Heart right ventricle (tissue), 16 donors: ENCODE measurements at places on chromosomes 3 and 15. TPM values are rescaled to one million over a fixed set of nuclear protein-coding genes. Genes with fewer than 3 reads are reported as not detected.

DNA sequence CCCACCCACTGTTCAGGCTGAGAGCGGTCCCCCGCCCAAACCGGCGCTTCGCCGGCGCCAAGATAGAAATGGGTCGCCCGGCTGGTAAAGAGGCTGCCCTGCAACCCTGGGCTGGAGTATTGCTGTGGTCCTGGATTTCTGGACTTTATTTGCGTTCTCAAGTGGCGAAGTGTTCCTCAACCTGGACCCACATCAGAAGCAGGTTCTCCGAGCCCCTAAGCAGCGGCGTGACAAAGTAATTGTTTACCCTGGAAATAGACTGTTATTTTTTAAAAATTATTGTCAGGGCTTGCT lies 481 bp upstream of the DYNC1LI1 start:
- DNase-seq = no peak

- DNase-seq = no peak
These were observed 129.3 kb upstream of the UBE2E2 start for GRCh38 chr3:23073724-23074305.

Gene GREM1
- 0.19 TPM for total RNA-seq

Gene MYZAP
- total RNA-seq = 938 TPM

Gene PLSCR5
- total RNA-seq = not detected

GRCh38 chr3:88307666-88308065 lies 157.9 kb downstream of the C3orf38 start:
- no peak for DNase-seq

- no peak for DNase-seq
These were observed 21.6 kb upstream of the DUSP7 start for GRCh38 chr3:52077925-52078324.

DNA sequence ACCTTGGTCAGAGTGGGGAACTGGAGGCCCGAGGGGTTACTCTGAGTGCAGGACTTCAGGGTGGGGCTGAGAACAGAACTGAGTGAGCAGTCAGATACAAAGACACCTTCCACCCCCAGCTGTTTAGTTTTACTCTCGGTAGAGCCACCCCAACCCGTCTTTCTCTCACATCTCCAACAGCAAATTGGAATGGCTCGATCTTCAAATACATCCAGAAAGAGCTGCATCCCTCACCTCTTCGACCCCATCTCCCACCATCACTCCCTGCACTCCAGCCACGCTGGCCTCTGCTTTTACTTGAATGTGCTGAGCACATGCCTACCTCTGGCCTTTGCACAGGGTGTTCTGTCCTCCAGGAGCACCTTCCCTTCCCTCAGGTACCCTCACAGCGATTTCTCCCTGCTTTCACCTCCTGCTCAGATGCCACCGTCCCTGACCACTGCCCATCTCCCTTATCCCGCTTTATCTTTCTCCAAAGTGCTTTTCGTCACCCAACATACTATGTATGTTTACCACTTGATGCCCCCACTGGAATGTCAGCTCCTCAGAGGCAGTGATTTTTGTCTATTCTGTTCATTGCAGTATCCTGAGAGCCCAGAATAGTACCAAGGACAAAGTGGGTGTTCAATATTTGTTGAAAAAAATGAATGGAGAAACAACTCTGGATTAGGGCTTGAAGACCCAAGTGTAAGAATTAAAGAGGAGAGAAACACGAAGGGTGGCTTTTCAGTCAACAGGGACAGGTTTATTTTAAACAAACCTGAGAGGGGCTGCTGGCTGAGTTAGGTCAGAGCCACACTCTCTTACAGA lies 4.4 kb downstream of the CHCHD4 start:
- DNase-seq = no peak

DNA sequence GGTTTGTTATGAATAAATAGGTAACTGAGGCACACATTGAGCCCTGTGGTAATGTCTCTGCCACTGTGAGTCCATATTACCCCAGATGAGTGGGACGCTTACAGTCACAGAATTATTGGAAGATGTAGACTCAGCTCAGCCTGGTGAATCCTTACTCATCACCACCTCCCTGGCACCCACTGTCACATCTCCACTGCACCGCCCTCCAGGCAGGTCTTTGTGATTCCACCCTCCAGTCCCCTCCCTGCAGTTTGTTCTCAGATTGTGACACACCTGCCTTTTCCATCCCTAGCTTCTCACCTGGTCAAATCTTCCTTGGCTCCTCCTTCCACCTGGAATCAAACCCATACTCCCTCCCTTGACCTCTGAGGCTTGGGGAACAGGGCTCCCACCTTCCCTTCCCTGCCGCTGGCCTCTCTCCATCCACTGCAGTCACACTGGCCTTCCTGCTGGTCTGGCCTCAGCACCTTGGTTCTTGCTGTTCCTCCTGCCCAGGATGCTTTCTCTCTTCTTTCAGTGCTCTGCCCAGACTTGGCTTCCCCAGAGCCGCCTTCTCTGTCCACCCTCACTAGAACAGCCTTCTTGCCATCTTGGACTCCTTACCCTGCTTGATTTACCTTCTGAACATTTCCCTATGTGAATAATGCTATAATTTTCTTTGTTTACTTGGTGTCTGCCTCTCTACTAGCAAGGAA lies 9.4 kb downstream of the SLC6A20 start:
- no peak for DNase-seq

- DNase-seq = no peak
These were observed 205.1 kb downstream of the GAP43 start for GRCh38 chr3:115828401-115828800.

DNA sequence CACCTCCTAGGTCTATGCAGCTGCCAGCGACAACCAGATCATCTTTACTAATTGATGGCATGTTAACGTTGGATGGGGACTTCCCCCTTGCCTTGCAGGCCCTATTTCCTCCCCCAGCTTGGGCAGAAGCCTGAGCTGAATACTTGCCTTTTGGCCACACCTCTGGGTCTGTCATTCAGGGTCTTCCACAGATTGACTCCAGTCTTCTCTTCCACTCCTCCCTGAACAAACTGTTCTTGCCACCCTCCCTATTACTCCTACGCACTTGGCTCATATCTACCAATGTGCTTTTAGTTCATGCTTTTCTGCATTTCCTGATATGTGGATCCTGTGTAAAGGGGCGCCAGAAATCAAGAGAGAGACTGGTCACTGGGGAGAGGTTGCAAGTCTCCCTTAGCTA lies 73.5 kb downstream of the DNASE1L3 start:
- no peak for DNase-seq

DNA sequence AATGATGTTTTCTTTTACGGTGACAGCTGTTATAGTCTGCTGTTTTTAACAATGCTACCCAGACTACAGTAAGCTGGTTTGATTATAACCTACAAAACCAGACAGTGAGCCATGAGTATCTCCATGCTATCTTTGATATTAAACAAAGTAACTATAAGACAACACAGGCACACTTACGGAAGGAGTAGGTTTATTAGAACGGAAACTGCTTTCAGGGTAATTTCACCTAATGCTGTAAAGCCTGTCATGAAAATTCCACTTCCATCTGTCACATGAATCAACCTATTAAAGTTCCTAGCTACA lies 33.0 kb downstream of the VPS13C start:
- DNase-seq = no peak

DNA sequence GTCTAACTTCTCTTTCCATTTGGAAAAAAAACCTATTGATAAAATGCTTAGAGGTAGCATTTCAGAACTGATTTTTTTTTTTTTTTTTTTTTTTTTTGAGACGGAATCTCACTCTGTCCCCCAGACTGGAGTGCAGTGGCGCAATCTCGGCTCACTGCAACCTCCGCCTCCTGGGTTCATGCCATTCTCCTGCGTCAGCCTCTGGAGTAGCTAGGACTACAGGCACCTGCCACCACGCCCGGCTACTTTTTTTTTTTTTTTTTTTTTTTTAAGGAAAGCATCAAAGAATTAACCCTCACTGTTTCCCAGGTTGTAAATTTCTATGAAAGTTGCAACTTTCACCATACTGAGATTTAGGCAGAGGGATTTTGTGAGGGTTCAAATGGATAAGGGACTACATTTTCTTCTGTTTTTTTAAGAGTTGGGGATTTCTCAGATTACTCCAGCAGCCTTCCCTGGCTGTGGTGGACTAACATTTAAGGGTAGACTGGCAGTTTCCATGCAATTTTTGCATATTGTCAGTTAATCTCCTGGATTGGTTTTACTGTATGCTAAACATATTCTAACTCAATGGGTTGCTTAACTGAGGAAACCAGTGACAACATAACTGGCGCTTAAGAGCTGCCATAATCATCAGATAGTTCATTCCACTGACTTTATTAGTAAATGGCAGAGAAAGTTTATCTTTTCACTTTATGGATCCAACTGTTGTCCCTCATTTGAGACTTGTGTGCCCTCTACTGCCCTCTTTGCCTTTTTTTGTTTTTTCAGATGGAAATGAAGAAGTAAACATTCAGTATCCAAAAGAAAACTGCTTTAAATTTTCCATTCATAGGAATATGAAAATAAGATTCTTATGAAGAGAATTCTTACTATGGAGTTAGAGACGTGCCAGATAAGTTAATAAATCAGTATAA lies 93.7 kb downstream of the NPTN start:
- DNase-seq = no peak

Gene ZNF860
- total RNA-seq = not detected

DNA sequence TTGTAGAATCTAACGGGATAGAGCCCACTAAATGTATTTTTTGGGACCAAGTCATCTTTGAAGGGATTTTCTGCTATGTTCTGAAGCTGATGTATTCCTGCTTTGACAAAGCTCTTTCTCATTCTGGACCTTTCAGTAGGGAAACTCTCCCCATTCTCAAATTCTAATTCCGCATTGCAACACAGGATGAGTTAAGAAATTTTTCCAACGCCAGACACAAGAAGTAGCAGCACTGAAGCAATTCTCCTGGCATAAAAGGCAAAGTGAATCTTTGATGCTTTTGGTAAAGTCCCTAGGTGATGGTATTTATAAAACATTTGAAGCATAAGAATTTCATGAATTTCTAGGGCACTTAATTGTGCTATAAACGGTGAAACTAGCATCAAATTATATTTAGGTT lies 76.8 kb downstream of the ZPLD1 start:
- no peak for DNase-seq

Gene MEX3B
- total RNA-seq = 2.9 TPM

Gene GOLGA8M
- 2.5 TPM for total RNA-seq

Gene TNFSF10
- total RNA-seq = 21.9 TPM

Gene SMCO1
- total RNA-seq = 46.6 TPM

DNA sequence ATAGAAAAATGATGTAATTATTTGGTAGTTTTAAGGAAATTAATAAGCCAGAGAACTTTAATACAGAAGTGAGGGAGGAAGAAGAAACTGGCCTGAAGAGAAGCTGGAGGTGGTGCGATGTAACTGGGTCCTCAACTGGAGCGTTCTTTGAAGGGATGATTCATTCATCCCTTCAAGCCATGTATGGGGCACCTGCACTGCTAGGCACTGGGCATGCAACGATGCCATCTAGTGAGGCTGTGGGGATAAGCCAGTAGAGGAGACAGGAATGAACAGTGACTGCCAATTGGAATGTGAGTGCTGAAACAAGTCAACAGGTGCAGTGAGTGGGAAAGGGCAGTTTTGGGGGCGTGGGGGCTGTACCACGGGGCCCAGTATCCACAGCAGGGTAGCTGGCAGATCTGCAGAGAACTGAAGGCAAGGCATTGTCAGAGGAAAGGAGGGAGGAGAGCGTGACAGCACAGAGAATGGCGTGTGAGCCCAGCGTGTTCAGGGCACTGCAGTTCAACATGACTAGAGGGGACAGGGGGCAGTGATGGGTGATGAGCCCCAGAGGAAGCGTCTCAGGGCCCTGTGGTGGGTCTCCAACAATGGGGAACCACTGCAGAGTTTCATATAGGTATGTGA lies 3.8 kb upstream of the KIF23 start:
- no peak for DNase-seq

- peak; percentile 42 for DNase-seq
These were observed 51.8 kb upstream of the GATM start for GRCh38 chr15:45429941-45430792.

DNA sequence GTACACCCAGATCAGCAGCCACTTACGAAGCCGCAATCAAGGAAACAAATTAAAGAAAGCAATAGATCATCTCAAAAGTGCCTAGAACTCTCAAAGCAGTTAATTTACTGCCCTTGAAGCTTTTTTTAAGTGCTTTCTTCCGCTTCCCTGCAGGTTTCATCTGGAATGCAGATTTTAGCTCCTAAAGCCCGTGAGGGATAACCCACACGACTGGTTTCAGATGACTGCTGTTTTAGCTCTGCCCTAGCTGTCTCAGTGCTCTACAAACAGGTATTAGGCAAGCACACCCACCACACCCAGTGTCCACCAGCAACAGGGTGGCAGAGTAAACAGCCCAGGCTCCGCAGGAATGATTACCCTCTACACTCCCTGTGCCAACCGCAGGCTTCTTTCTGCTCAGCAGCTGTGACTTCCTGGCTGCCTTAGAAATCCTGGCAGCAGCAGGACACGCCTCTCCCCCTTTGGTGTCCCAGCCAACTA lies 126.0 kb downstream of the FMN1 start:
- DNase-seq = peak; percentile 19

- no peak for DNase-seq
These were observed 12.6 kb upstream of the NPAP1 start for GRCh38 chr15:24662991-24663390.

Gene TNNC1
- total RNA-seq = 8,340 TPM

DNA sequence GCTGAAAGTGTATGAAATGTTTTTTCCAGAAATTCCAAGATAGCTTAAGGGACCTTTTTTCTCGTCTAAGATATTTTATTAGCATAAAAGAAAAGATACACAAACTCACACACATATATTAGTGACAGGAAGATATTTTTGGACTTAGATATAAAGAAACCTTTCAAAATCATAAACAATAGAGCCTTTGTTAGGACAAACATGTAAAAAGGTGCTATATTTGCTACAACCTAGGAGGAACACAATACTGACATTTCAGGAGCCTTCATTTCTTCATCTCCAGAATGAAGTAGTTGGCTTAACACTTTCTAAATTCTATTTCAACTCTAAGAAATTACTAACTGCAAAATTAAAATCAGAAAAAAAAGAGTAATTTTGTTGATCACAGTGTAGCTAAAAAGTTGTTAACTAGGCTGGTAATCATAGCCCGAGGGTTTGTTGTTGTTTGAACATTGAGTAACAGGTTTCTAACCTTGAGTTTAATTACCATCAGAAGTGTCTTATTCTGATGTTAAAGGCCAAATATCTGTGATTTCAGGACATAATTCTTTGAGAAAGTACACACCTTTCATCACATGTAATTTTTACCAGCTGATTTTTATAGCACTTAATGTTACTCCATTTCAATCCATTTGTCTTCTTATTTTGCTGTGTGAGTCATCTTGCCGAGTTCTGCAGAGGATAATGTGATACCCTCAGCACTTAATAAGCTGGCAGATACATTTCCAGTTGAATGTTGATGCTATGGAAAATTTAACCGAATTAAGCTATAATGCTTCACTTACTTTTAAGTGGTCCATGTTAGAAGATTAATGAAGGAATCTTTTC lies 97.3 kb downstream of the MBNL1 start:
- DNase-seq = no peak

GRCh38 chr3:136351905-136352304 lies 101.8 kb downstream of the PCCB start:
- DNase-seq = no peak

Gene PCOLCE2
- total RNA-seq = 101 TPM

DNA sequence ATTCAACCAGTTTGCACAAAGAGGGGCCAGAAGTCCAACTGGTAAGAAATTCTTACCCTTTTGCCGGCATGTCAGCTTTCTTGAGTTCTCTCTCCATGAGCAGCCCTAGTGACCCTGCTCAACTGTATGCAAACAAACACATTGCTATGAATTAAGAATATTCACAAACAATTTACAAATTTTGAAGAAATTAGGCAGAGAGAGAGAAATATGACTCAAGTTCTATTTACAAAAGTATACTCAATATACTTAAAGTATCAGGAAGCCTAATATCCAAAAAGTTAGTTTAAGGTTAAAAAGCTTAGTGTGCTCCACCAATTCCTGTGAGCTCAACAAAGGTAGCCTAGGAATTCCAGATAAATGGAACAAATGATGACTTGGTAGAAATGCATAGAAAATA lies 3.5 kb upstream of the EHHADH start:
- no peak for DNase-seq

Gene WDR93
- not detected for total RNA-seq
